ENCODE measurements at places on chromosomes 6 and 20.

DNA sequence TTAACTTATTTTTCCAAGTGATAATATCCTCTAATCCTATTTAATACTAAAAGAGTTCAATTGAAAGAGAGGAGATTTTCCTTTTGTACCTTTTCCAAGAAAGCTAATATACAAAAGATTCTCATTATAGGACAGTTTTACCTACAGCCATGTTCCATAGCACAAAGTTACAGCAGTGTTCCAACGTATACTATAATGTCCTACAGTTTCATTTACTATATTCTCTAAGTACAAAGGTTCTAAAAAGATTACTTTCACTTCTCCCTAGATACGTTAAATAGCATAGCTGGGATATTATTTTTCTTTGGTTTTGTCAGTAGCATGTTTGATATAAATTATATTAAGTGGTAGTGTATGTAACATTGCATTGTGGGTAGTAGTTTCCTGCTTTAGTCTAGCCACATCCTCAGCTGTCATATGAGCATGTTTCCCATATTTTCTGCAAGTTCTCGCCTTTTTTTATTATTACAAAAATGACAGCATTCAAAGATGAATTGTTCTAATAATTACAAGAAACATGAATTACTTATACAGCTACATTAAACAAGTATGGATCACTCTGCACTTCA lies 4.4 kb upstream of the RUNX2 start:
- no peak for DNase-seq

- no peak for DNase-seq
These were observed 146.8 kb downstream of the RPS12 start for GRCh38 chr6:132961122-132961521.

- no peak for DNase-seq
These were observed 401.2 kb upstream of the SULF2 start for GRCh38 chr20:48186447-48186846.

DNA sequence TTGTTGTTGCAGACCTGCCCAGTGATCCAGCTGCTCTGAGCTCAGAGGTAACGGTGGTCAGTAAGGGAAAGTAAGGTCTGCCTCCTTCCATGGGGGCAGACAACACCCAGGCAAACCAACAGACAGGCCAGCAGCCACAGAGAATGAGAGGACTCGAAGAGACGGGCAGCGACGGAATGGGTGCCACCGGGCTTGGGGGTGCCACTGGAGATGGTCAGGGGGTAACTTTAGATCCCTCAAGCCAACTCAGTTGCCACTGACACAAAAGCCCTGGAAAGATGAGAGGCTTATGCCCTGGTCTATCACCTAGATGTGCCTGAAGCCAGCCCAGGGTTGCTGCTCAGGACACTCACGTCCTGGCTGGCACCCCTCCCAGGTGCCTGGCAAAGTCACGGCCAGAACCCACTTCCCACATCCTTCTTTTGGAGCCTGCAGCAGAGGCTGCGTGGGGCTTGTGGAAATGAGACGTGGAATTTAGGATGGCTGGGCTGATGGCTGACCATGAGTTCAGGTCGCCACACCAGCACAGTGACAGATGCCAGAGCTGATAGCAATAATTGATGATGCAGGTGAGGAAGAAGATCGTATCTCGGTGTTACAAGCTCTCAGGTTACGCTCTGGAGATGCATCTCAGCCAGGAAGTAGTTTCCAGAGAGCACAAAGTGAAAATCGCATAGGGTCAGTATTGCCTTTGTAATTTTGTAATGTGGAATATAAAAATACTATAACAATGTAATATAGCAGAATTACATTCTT lies 209.1 kb downstream of the SYNDIG1 start:
- no peak for DNase-seq

GRCh38 chr6:113221850-113222249 lies 635.3 kb upstream of the MARCKS start:
- no peak for DNase-seq

- DNase-seq: no peak
These were observed 130.7 kb downstream of the ALDH8A1 start for GRCh38 chr6:134819236-134819635.

DNA sequence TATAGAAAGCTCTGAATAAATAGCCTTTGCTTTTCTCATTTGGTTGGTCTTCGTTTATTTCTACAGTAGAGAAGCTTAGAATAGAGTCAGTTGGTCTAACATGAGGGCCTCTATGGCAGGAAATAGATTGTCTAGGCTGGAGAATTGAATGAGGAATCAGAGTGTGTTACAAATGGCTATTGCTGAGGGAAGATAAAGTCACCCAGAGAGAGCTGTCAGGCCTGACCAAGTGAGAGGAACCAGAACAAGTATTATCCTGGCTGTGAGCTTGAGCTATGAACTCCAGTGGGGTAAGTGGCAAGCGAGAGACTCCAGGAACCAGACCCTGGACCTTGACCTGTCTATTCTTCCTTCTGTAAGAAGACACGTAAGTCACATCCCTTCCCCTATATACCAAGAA lies 353.1 kb downstream of the CD83 start:
- no peak for DNase-seq

DNA sequence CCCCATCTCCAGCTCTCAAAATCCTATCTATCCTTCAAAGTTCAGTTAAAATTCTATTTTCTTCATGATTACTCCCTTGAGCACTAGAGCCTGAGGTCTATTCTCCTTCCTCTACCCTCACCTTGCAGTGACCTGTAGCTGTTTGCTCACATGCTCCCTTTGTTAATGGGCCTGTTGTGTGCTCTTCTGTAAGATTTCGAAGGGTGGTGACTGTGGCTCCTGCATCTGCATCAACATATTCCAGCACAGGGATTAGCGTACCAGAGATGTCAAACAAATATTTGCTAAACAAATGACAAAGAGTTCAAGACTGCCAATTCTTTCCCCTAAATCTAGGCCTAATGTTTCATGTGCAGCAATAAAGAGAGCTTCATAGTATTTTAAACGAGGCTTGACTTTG lies 69.5 kb downstream of the ELOVL5 start:
- DNase-seq: no peak

GRCh38 chr6:72560721-72561593 lies 60.9 kb upstream of the KCNQ5 start:
- DNase-seq: no peak

- no peak for DNase-seq
These were observed 63.4 kb downstream of the PRDM1 start for GRCh38 chr6:106149472-106150069.

Measured in activated CD4-positive, alpha-beta T cell treated with anti-CD3 and anti-CD28 coated beads, Interleukin-2, amount 50 U/mL, for 48 hours (primary cell).